Heart right ventricle (tissue), 16 donors: ENCODE measurements at places on chromosomes 3 and 15. TPM values are rescaled to one million over a fixed set of nuclear protein-coding genes. Genes with fewer than 3 reads are reported as not detected.

- DNase-seq, result peak; percentile 56
Observed at GRCh38 chr3:12288182-12289129, at the start of gene PPARG. TSS of gene PPARG (plus strand) at chr3:12289070. CDS start at chr3:12379712, 90,642 bp downstream.

GRCh38 chr3:54121414-54122323, 683 bp upstream of the CACNA2D3 start:
- DNase-seq, result no peak

- DNase-seq, result no peak
Observed at GRCh38 chr3:78112291-78113010, 1072.6 kb downstream of the ROBO2 start.

- DNase-seq, result no peak
Observed at GRCh38 chr3:71109977-71110285, 473.6 kb downstream of the FOXP1 start.

DNA sequence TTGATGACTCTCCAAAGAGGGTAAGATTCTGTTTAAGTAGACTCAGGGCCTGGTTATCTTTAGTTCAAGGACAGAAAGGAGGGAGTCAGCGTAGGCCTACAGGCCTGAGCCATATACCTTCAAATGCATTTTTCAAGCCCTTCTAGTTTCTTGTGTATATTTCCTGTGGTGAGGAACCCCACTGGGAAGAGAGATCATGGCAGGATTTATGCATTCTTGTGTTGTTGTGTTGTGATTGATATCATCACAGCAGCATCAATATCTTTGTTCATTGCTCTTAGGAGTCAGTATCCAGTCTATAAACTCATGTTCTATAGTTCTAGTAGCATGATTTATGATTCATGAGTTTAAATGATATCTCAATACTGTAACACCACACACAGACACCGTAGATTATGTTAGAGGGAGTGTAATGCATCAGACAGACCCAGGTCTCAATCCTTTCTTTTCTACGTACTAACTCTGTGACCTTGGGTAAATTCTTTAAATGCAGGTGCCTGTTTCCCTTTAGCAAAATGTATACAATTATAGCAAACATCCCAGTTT, 427.5 kb downstream of the PDCD6IP start:
- no peak for DNase-seq

DNA sequence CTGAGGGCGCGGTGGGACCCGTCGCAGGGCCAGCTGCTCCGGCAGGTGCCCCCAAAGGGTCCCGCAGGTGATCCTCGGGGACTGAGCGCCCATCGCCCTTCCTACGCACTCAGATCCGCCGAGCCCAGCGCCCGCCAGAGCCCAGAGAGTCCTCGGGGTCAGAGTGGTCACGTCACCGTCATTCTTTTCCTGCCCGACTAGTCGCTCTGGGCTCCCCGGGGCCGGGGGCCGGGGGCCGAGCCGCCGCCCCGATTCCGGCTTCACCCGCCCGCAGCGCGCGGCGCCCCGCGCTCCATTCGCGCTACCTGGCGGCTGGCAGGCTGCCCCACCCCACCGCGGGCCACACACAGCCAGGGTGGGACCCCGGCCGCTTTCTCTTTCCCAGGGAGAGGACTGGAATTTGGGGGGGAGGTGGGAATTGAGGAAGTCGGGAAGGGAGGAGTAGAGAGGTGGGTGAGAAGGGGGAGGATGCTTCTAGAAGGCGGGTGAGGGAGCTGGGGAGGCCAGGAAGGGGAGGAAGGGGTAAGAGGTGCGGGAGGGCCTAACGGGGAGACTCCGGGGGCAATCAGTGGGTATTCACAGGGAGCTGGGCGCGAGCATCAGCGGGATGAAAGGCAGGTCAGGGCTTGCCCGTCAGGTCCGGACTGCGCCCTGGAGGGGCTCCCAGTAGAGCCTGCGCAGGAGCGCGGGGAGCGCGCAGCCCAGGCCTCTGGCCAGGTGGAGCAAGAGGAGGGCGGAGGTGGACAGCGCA, 36.1 kb upstream of the EPHB3 start:
- DNase-seq, result no peak

- no peak for DNase-seq
Observed at GRCh38 chr3:50274371-50275104, 4.3 kb upstream of the LSMEM2 start.

DNA sequence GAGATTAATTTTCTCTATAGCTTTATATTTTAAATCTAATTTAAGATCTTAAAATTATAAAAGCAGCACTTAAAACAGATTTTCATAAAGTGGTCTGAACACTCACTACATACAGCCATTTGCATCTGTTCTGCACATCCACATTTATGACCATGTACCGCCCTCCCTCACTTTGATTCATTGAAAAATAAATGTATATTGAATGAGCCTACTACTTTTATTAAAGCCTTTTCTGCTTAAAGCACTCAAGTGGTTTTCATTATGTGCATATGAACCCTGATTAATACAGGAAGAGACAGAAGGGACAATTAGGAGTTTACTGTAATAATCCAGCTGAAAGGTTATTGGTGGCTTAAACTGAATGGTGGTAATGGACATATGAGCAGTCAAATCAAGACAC, 129.4 kb downstream of the DLG1 start:
- DNase-seq, result no peak

DNA sequence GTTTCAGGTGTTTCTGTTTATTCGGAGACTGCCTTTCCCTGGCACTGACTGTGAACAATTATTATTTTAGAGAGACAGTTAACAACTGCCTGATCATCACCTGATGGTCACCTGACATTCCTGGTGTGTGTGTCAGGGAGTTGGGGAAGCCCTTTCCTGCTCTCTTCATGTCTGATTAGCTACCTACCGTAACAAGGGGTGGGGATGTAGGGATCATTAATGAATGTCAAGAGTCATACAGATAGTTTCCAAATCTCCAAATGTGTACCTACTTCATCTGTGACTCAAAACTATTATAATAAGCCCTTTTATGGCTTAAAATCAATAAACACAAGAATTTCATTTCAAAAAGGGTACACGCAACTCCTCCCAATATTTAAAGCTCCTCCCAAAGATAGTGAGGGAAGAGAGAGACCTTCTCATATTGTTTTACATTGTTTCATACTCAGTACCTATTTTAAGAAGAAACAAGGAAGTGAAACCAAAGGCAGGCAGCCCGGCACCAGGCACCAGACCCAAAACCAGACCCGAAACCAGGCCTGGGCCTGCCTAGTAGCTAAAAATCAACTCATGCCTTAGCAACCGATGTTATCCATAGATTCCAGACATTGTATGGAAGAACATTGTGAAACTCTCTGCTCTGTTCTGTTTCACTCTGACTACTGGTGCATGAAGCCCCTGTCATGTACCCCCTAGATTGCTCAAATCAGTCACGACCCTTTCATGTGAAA, 844.9 kb upstream of the ALCAM start:
- no peak for DNase-seq

GRCh38 chr15:99399618-99400017, 148.3 kb downstream of the LRRC28 start:
- no peak for DNase-seq

The DNAJA4 gene
- 226 TPM for polyA plus RNA-seq

- no peak for DNase-seq
Observed at GRCh38 chr3:13865106-13865505, 14.8 kb downstream of the WNT7A start.

DNA sequence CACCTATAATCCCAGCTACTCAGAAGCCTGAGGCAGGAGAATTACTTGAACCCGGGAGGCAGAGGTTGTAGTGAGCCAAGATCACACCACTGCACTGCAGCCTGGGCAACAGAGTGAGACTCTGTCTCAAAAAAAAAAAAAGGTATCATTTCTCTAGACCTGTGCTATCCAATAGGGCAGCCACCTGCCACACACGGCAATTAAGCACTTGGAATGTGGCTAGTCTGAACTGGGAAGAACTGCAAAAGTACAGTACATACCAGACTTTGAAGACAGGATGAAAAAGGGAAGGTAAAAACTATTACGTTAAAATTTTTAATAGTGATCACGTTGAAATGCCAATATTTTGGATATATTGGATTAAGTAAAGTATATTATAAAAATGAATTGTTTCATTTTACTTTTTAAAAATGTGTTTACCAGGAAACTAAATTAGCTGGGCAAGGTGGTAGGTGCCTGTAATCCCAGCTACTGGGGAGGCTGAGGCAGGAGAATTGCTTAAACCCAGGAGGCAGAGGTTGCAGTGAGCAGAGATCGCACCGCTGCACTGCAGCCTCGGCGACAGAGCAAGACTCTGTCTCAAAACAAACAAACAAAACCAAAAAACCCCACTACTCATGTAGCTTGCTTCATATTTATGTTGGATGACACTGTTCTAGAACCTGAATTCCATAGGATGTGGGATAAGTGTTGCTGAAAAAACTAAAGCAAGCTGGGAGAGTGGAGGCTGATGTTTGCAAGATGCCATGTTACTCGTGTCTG, 2.3 kb downstream of the CYP8B1 start:
- no peak for DNase-seq

DNA sequence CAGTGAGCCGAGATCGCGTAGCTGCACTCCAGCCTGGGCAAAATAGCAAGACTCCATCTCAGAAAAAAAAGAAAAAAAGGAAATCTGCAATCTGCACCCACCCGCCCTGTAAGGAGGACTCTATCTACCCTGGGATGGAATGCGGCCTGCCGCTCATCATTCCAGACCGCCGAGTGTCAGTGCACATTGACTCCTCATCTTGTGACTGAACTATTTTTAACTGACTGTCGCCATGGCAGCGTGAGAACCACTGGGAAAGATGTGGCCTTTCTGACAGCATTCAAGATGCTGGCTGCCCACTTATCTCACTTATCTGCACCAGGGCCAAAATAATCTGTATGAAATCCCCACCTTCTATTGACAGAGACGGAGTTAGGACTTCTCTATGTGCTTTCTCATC, 38.8 kb upstream of the ANKRD34C start:
- peak; percentile 66 for DNase-seq

- DNase-seq, result no peak
Observed at GRCh38 chr3:78621061-78621716, 1146.6 kb downstream of the ROBO1 start.

- DNase-seq, result no peak
Observed at GRCh38 chr15:50057905-50058639, 61.0 kb downstream of the ATP8B4 start.

The PTX3 gene
- 16.5 TPM for polyA plus RNA-seq

The DUOXA1 gene
- polyA plus RNA-seq, result 0.16 TPM

The SRP14 gene
- polyA plus RNA-seq, result 699 TPM
